ENCODE measurements at places on chromosomes 4 and X.
A peak's percentile ranks its signal among the peaks of the same experiment; 100 is the strongest.

DNA sequence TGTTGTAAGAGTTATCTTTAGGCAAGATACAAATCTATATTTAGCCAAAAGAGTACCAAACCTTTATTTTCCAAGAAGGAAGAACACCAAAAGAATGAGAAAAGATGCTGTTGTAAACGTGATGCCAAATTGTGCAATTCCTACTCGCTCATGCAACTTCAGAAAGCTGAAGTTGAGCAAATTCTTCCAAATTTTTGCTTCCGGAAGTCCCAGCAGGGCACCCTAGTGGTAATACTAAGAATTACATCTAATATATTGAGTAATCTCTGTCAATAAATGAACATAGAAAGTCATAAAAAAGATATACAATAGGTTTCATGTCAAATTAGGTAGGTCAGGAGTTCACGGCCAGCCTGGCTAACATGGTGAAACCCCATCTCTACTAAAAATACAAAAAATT lies 36.0 kb upstream of the SMARCAD1 start:
- H3K27me3 ChIP-seq, result peaks cover 19% of the 10 kb centered on the region
- no peaks in the 10 kb centered on the region for H3K36me3 ChIP-seq
- DNase-seq, result no peak
- H3K4me1 ChIP-seq, result no peaks in the 10 kb centered on the region
- H3K4me3 ChIP-seq, result no peak overlapping the region

DNA sequence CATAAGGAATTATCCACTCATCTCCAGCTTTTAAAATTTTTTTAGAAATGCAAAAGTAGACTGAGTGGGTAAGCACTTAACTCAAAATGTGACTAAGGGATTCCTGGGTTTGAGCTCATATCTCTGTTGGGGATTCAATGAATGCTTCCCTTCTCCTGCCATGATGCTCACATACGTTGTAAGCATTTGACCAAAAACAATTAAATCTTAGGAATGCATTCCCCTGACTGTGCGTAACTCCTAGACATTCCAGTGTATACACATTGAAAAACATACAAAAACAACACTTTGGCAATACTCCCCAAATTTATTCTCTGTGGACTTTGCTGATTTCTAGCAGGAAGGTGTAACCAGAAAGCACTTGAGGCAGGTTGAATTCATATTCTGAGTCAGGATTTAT lies 29.8 kb downstream of the SPANXA2 start:
- H3K4me1 ChIP-seq, result no peaks in the 10 kb centered on the region
- no peak overlapping the region for H3K4me3 ChIP-seq
- DNase-seq, result no peak
- H3K27me3 ChIP-seq, result peaks cover 3% of the 10 kb centered on the region
- H3K36me3 ChIP-seq, result no peaks in the 10 kb centered on the region
- H3K27ac ChIP-seq, result no peak overlapping the region

- H3K27me3 ChIP-seq, result no peaks in the 10 kb centered on the region
- no peaks in the 10 kb centered on the region for H3K36me3 ChIP-seq
- H3K4me3 ChIP-seq, result no peak overlapping the region
- no peaks in the 10 kb centered on the region for H3K4me1 ChIP-seq
Measured at GRCh38 chr4:133668061-133668851, 519.2 kb downstream of the PCDH10 start.

DNA sequence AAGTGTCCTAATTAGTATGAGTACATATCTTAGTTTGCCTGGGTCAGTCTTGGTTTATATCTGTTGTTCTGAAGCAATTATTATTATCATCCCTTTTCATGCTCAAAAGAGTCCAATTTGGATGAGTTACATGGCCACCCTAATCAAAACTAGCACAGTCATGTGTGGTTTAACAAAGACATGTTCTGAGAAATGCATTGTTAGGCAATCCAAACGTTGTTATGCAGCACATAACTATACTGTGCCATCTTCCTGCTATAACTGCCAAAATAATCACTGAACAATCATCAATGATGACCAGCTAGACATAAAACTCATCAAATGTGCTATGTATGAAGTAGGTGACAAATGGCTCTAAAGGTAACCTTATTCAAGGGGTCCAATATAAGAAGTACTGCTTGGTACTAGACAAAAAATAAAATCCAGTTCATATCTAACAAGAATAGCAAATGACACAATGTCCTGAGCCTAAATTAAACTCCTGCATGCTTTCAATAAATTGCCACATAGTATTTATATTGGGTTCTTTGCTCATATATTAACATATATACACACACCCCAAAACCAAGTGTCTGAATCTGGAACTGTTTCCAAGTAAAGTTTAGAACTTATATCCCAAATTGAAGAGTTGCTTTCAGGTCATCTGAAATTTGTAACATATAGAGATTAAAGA lies 41.9 kb downstream of the CNOT6L start:
- no peak overlapping the region for H3K4me3 ChIP-seq
- peaks cover 14% of the 10 kb centered on the region for H3K4me1 ChIP-seq
- peaks cover 10% of the 10 kb centered on the region for H3K36me3 ChIP-seq
- no peaks in the 10 kb centered on the region for H3K27me3 ChIP-seq
- H3K27ac ChIP-seq, result no peak overlapping the region

DNA sequence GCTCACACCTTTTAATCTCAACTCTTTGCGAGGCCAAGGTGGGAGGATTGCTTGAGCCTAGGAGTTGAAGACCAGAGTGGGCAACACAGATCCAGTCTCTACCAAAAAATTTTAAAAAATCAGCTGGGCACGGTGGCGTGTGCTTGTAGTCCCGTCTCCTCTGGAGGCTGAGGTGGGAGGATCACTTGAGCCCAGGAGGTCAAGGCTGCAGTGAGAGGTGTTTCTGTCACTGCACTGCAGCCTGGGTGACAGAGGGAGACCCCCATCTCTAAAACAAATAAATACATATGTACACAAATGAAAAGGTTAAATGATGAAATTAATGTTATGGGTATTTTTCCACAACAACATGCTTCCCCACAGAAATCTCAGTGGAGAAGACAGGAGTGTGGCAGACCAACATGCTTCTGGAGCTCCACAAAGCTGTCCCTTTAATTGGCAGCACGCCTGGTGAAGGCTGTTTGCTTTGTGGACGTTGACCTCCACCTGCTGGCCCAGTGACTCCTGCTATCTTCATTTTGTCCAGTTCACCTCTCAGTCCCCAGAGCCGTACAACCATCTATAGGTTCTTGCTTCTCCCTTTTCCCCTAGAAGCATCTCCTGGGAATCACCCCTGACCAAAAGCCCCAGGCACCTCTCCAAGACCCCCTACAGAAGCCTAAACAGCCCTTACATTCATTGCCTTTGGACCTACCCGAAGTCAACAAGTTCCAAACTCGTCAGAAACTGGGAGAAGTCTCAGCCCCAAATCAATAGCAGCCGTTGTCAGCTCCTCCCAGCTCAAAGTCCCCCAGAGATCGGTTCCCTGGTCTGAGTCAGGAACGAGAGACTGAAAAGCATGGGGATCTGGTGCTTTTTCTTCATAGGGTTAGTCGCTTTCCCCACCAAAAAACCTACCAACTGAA lies 36.4 kb upstream of the CD99 start:
- no peak overlapping the region for H3K27ac ChIP-seq
- H3K27me3 ChIP-seq, result no peaks in the 10 kb centered on the region
- DNase-seq, result no peak
- no peak overlapping the region for H3K4me3 ChIP-seq
- H3K4me1 ChIP-seq, result no peaks in the 10 kb centered on the region

DNA sequence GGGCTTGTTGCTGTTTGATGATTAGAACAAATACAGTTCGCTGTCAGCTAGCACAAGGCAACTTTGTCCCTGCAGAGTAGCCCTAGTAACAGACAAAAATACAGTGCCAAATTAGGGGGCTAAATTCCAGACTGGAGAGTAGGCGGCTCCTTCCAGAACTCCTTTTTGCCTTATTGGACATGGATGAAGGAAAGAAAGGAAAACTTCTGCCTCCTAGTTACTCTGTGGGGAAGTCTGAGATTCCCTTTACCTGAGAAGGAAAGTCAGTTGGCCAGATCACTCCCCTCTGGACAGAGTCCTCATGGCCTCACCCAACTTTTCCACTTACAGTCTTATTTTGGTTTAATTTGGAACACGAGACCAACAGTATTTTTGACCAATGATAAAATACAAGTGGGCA lies 140.5 kb upstream of the ADAMTS3 start:
- no peak overlapping the region for H3K27ac ChIP-seq
- no peaks in the 10 kb centered on the region for H3K36me3 ChIP-seq
- no peak overlapping the region for H3K4me3 ChIP-seq
- peaks cover 37% of the 10 kb centered on the region for H3K27me3 ChIP-seq
- DNase-seq, result no peak
- H3K4me1 ChIP-seq, result no peaks in the 10 kb centered on the region

GRCh38 chr4:8642651-8643321 lies 50.2 kb downstream of the CPZ start:
- no peaks in the 10 kb centered on the region for H3K36me3 ChIP-seq
- no peak overlapping the region for H3K4me3 ChIP-seq
- no peak for DNase-seq

DNA sequence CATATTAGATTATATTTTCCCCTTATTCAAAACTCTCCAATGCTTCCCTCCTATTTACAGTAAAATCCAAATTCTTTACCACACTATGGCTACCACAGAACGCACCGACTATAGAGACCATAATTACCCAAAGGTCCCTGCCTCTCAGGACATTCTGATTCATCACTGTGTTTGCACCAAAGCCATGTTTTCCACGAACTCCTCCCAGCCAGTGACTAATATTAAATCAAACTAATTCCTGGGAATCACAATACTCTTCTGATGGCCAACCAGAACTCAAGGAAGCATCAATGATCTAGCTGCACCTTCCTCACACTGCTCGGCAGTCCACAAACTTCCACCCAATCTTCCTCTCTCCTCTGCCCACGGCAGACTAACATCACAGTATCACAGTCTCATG lies 24.2 kb upstream of the EDNRA start:
- no peak overlapping the region for H3K4me3 ChIP-seq
- H3K36me3 ChIP-seq, result no peaks in the 10 kb centered on the region
- no peak overlapping the region for H3K27ac ChIP-seq
- no peaks in the 10 kb centered on the region for H3K27me3 ChIP-seq
- peaks cover 6% of the 10 kb centered on the region for H3K4me1 ChIP-seq
- DNase-seq, result no peak

GRCh38 chr4:25827897-25828296 lies 34.9 kb downstream of the SEL1L3 start:
- no peak overlapping the region for H3K4me3 ChIP-seq
- H3K27me3 ChIP-seq, result no peaks in the 10 kb centered on the region
- H3K36me3 ChIP-seq, result peaks cover 6% of the 10 kb centered on the region
- DNase-seq, result no peak
- no peak overlapping the region for H3K27ac ChIP-seq

DNA sequence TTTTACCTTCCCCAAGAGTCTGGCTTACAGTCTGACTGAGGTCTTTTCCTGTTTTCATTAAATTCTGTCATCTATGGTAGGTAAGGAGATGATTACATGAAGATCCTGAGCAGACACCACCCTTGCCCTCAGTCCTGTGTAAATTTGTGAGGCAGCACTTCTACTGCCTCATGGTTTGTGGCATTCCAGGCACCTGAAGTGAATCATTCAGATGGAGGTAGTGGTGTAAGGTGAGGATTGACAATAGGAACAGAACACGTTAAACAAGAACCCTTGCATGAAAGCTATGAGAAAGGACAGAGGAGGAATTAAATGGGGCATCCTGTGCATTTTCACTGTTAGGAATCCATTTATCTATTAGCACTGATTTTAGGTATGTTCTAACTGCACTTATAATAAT lies 618.6 kb downstream of the TLL1 start:
- H3K36me3 ChIP-seq, result no peaks in the 10 kb centered on the region
- DNase-seq, result no peak
- H3K27me3 ChIP-seq, result peaks cover 2% of the 10 kb centered on the region
- no peak overlapping the region for H3K4me3 ChIP-seq

GRCh38 chr4:164177153-164177552 lies 576.8 kb upstream of the SMIM31 start:
- no peak for DNase-seq
- H3K4me3 ChIP-seq, result no peak overlapping the region
- no peaks in the 10 kb centered on the region for H3K36me3 ChIP-seq
- no peaks in the 10 kb centered on the region for H3K4me1 ChIP-seq
- H3K27ac ChIP-seq, result no peak overlapping the region
- no peaks in the 10 kb centered on the region for H3K27me3 ChIP-seq

GRCh38 chr4:84887824-84888223 lies 78.7 kb downstream of the WDFY3 start:
- no peak for DNase-seq
- peaks cover 9% of the 10 kb centered on the region for H3K36me3 ChIP-seq
- no peaks in the 10 kb centered on the region for H3K27me3 ChIP-seq
- H3K27ac ChIP-seq, result no peak overlapping the region
- peaks cover 23% of the 10 kb centered on the region for H3K4me1 ChIP-seq
- no peak overlapping the region for H3K4me3 ChIP-seq

DNA sequence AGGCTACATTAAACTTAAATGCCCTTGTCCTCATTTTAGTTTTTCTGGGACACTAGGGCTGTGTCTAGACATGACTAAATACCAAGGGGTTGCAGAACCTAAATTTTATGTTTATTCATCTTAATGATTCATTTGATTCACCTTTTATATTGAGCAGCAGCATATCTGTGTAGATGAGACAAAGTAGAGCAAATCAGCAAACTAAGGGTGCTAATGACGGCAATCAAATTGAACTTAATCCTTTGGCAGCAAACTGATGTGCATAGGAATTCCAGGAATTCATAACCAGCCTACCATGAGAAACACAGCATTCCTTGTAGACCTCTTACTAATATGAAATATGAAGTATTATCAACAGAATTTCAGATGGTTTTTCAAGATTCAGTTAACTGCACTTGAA lies 25.1 kb downstream of the EPHA5 start:
- peak overlapping the region; percentile 72 for H3K27ac ChIP-seq
- no peak for DNase-seq
- H3K4me3 ChIP-seq, result no peak overlapping the region
- no peaks in the 10 kb centered on the region for H3K27me3 ChIP-seq

- peaks cover 2% of the 10 kb centered on the region for H3K4me1 ChIP-seq
- DNase-seq, result no peak
- H3K27ac ChIP-seq, result no peak overlapping the region
- H3K4me3 ChIP-seq, result no peak overlapping the region
Measured at GRCh38 chr4:52866734-52867133, 4.6 kb downstream of the RASL11B start.
